Forelimb muscle (tissue), 1 donor: ENCODE measurements at places on chromosomes 7 and 10. TPM values are rescaled to one million over a fixed set of nuclear protein-coding genes. Genes with fewer than 3 reads are reported as not detected.

GRCh38 chr10:53005612-53006345 is 233.2 kb upstream of the MBL2 start:
- no peak for DNase-seq

GRCh38 chr7:138752518-138753149 is 45.2 kb upstream of the TMEM213 start:
- no peak for DNase-seq

GRCh38 chr10:30829901-30830300 is 200.3 kb upstream of the LYZL2 start:
- no peak for DNase-seq

DNA sequence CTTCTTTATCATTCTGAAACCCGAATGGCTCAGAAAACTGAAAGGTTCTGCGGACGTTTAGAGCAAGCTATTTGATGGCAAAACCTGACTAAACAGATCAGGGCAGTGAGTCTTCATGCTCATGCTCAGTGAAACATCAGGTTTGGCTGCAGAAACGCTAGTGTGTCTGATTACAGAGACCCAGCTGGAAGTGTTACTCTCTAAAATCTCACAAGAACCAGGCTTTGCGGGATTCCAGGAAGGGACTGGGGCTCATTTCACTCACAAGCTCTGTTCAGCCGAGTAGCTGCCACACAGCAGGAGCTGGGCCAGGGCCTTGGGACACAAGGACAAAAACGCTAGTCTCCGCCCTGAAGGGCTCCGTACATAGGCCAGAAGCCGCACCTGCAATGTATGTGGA is 2.9 kb downstream of the PITRM1 start:
- no peak for DNase-seq

DNA sequence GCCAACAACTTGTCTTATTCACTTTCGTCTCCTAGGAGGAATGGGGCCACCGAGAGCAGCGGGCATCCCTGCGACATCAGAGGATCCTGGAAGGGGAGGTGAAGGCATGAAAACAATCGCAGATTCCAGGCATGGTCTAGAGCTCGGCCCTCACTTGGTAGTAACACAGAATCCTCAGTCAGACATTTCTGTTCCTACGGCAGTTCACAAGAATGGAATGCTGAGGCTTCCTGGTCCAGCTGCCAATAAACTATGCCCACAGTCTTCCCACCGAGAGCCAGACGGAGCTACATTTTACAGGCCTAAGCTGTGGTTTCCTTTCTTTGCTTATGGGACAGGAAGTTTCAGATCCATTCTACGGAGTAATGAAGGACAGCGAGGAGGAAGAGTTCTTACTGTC is 75.8 kb downstream of the OR13A1 start:
- no peak for DNase-seq

Gene KCND2
- polyA plus RNA-seq = 1.2 TPM

DNA sequence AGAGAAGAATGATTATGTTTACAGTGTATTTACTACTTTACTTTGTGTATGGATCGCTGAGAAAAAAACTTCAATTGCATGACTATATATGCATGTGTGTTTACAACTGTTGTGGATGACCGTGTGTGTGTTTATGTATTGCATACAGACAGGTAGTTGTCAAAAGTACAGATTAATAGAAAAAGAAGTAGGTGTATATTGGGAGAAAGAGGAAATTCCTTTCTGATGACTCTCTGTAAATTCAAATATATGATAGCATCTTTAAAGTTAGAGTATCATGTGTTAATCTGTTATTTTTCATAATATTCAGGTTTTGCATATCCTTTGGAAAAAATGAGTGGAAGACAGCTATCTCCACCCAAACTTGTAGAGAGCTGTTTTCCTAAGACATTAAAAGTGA is 160.4 kb upstream of the AGR3 start:
- no peak for DNase-seq

GRCh38 chr10:86254081-86254480 is 112.5 kb downstream of the GRID1 start:
- DNase-seq = no peak

DNA sequence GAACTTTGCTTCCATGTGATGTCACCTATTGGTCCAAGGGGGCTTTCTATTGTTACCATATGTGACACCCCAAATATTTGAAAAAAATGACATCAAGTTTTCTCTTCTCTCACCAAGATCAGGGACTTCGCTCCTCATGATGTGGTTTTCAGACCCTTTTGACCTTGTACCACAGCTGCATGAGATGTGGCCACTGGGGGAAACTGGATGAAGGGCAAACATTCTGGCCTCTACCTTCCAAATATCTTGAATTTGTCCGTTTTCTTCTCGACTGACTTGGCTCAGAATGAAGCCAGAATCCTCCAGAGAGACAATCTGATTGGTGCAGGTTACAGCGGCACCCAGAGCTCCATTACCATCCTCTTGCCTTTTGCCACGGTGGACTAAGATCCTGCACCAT is 122.7 kb downstream of the PRKCQ start:
- DNase-seq = no peak

GRCh38 chr10:48187713-48188485 is 86.6 kb downstream of the FRMPD2 start:
- DNase-seq = no peak

GRCh38 chr7:47617131-47617530 is 35.2 kb upstream of the TNS3 start:
- DNase-seq = no peak

DNA sequence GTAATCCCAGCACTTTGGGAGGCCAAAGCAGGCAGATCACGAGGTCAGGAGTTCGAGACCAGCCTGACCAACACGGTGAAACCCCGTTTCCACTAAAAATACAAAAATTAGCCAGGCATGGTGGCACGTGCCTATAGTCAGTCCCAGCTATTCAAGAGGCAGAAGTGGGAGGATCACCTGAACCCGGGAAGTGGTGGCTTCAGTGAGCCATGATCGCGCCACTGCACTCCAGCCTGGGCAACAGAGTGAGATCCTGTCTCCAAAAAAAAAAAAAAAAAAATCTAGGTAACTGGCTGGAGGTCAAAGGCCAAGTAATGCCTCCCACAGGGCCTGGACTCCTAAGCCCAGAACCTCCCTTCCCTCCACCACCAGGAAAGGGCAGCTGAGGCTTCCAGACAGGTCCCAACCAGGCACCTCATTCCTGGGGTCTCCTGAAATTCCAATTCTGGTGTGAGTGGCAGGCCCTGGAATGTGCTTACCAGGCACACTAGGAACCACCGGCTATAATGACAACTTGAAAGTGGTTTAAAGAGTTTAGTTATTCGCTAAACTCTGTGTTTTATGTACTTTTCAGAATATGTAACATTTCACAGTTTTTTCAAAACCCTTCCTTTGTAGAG is 86.9 kb upstream of the TNRC18 start:
- no peak for DNase-seq

Gene GPAM
- 9.6 TPM for polyA plus RNA-seq
